Muscle of leg (tissue), 16 donors: ENCODE measurements at places on chromosomes 7 and 10. TPM values are rescaled to one million over a fixed set of nuclear protein-coding genes. Genes with fewer than 3 reads are reported as not detected.

Gene HKDC1
- polyA plus RNA-seq = 1.2 TPM

- DNase-seq = peak; percentile 54
Observed at GRCh38 chr7:55120501-55121198, 101.8 kb downstream of the EGFR start.

DNA sequence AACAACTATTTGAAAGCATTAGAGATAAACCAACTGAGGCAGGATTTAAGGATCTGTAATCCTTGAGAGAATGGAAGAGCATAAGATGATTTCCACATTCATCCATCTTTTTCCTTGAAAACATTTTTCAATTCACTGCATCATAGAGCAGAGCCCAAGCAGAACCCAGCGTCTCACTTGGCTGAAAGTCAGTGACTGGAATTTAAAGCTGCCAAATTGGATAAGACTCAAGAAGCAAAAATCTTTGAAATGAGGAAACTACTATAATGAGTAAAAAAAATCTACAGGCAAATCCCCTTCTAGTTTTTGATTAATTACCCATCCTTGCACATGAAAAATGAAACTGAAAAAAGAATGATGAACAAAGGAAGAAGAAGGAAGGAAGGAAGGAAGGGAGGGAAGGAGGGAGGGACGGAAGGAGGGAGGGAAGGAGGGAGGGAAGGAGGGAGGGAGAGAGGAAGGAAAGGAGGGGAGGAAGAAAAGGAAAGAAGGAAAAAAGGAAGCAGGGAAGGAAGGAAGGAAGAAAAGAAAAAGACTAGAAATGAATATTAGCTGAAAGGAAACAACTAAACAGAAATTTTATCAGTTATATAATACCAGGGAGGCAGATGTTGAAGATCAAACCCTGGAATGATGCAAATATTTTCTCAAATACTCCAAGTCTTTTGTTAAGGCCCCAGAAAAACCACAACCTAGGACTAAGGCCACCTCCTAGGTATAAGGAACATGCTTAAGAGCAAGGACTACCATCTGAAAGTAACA is 336.3 kb upstream of the MAGI2 start:
- DNase-seq = peak; percentile 65

Gene HSPA12A
- 5.8 TPM for polyA plus RNA-seq

Gene TAS2R5
- polyA plus RNA-seq = 1.1 TPM

DNA sequence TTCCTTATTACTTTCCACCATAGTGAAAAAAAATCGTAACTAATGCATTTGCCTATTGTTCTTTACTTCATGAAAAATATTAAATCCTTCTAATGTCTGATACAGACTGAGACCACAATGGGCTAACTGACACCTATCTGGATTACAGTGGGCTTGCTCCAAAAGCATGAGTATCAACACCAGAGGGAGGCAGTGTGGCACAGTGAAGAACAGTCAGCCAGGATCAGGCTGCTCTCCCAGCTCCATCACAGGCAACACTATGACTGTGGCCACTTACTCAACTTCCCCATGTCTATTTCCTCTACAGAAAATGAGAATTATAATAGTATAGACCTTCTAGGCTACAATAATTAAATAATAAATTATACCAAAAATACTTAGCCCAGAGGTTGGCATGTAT is 97.2 kb downstream of the SLC25A13 start:
- no peak for DNase-seq

Gene HK1
- polyA plus RNA-seq = 31.6 TPM

Gene MMRN2
- 20.8 TPM for polyA plus RNA-seq

Gene UNC5B
- 10.1 TPM for polyA plus RNA-seq

DNA sequence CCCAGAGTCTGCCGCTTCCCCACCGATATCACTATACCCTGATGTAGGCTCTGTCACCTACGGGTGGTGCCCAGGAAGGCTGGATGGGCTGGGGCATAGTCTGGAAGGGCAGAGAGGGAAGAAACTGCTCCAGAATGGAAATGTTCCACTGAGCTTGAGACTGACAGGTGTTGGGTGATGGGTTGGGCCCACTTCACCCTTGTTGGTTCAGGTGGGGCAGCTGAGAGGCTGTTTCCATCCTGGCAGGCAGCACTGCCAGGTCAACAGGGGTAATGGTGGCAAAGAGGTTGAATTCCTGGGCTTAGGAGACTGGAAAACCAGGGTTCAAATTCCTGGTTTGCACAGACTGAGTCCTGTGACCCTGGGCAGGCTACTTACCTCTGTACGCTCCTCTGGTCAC is 28.5 kb upstream of the FRAT2 start:
- DNase-seq = no peak

GRCh38 chr10:83607959-83608745 is 531.2 kb upstream of the GHITM start:
- DNase-seq = no peak

Gene PAOX
- 4.9 TPM for polyA plus RNA-seq

DNA sequence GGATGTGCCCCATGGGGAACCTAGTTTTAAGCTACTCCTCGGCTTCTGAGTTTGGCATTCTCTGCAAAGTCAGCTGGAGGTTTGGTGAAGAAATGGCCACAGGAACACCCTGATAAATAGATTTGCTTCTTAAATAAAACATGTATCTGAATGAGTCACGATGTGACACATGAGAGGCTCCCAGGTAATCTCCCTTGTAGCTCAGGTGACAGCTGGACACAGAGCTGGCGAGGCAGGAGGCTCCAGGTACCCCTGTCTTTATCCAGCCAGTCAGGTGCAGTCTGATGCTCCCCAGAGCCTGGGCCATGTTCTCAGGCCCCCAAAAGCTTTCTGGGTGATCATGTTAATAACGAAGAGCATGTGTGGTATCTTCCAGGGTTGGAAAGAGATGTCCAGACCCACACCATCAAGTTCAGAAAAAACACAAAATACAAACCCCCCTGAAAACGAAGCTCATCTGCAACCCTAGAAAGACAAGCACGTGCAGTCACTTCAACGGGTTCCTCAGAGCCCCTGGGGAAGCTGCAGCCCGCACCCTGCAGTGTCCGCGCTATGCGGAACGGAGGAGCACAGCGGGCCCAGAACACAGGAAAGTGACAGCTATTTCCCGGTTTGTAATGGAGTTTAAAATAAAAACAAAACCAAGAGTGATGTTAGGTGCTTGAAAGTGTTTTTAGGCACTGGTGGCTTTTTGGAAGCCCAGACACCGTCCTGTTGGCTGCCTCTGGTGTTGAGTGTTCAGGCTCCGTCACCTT is 69.4 kb downstream of the ZRANB1 start:
- no peak for DNase-seq

DNA sequence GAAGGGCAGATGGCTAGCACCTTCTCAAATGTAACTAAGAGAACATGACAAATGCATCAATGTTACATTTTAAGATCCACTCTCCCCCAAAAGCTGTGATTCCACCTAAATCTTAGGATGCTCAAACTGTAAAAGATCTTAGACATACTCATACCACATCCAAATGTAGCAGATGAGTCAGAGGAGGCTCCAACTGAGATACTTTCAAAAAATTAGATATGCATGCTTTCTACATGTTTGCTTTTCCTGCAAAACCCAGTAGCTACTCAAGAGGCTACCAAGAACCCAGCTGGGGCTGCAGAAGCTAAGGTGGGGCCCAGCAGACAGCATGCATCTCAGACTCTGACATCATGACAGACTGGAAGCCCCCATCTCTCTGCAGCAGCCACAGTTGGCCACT is 31.4 kb upstream of the FRMD4A start:
- DNase-seq = no peak
